Stimulated activated CD8-positive, alpha-beta memory T cell treated with anti-CD3 and anti-CD28 coated beads, Interleukin-2, amount 100 ng/mL, for 48 hours (primary cell): ENCODE measurements at places on chromosomes 11 and 22.

DNA sequence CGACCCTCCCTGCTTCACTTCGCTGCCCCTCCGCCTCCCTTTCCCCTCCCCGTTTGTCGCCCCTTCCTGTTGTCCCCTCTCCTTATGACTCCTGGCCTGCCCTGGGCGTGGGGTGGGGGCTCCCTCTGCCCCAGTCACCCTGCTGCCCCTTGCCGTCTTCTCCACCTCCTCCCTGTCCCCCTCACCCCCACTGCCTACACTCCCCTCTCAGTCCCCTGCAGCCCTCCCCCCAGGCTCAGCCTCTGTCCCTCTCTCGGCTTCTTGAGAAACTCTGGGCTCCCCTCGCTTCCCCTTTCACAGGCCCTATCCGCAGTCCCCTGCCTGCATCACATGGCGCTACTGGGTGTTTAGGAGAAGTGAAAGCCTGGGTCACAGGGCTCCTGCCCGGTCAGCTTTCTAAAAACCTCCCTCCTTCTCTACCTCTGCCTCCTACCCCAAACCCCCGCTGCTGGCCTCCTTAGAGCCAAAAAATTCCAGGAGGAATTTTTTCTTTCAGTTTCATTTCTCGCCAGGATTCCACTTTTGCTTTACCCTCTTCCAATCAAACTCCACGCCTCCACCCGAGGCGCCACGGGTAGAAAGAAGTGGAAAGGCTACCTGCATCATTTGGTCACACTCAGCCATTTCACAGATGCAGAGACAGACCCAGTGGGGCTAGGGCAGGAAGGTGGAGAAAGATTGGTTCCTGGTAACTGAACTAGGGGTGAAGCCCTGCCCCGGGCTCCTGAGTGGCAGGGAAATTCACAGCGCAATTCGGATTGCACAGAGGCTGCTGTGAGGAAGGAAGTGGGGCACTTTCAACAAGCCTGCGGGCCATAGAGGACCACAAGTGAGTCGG lies at the start of gene SLC15A3:
Gene SLC15A3 (minus strand): TSS at position 273 of the 838 bp plus-strand sequence. CDS start 625 bp downstream, outside the sequence.
- no peak for DNase-seq

DNA sequence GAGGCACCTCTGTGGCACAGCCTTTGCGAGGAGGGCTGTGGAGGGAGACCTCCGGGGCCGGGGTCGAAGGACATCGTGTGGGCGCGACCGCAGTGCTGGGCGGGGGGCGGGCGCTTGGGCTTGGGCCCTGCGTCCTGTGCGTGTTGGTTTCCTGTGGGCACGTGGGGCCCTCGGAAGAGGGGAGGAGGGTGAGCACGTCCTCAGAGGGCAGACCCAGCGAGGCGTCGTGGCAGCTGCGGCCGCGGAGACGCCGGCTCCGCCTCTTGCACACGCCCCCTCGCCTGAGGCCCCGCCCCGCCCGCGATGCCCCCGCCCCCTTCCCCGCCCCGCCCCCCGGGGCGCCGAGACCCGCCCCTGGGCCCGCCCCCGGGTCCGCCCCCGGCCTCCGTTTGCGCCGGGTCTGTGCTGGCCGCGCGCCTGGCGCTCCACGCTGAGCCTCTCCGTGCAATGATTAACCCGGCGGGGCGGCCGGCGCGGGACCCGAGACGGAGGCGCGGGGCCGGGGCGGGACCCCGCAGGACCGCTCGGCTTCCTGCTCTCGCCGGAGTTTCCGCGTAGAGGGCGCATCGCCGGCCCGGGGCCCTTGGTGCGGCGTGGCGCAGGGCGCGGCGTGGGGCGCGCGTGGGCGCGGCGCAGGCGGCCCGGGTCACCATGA lies at the start of gene PRR5:
Gene PRR5 (plus strand): TSS at position 381 of the 655 bp plus-strand sequence. CDS start 271 bp downstream, at position 652.
- DNase-seq = peak; percentile 65

- no peak for DNase-seq
Observed at GRCh38 chr22:43116932-43117331, 6.4 kb downstream of the BIK start.

DNA sequence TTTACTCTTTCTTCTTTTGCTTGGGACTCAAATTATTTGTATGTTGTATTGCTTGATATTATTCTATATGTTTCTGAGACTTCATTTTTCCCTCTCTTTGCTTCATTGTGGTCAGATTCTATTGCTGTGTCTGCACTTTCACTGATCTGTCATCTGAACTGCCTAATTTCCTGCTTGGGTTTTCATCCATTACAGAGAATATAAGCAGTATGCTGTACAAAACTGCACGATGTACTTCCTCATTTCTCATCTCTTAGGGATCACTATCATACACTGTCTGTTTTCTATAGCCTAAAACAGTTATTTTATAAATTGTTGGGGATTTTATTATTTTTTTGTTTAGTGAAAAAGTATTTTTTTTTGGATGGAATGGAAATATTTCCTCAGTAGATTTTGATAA lies 736.7 kb upstream of the ANO5 start:
- DNase-seq = no peak

GRCh38 chr22:49848690-49849160 lies 4.9 kb upstream of the ZBED4 start:
- no peak for DNase-seq

DNA sequence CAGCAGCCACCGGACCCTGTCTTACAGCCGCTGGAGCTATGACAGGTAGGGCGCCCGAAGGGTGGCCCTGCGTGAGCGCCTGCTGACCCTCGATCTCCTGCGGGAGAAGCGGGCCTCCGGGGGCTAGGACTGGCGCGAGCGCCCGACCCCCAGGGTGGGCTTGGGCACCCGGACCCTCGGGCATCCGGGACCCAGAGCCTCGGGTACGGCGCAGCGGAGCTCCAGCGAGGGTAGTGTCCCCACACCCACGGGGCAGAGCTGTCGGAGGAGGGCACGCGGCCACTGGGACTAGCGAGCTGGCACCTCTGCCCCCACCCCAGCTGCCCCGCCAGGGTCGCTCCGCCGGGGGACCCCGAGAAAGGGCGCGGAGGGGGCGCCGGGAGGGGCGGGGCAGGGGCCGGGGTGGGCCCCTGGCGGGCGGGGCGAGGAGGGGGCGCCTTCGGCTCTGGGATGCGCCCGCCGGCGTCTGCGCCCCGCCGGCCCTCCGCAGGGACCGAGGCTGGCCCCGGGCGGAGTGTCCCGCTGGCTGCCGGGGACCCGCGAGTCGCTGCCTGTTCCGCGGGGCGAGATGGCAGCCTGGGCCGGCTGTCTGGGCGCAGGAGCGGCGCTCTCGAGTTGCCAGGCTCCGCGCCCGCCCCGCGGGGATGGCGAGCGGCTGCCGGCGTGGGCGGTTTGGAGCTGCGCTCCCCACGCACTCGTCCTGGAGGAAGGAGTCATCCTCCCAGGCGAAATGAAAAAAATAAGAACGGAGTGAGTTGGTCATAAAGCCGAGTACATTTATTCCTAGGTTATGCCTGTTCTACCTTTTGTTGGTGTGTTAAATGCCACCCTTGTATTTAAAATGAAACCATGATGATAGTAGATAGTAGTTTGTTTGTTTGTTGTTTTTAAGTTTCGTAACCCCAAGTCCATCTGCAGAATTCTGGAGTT lies 32.4 kb downstream of the EIF3F start:
- DNase-seq = peak; percentile 14

DNA sequence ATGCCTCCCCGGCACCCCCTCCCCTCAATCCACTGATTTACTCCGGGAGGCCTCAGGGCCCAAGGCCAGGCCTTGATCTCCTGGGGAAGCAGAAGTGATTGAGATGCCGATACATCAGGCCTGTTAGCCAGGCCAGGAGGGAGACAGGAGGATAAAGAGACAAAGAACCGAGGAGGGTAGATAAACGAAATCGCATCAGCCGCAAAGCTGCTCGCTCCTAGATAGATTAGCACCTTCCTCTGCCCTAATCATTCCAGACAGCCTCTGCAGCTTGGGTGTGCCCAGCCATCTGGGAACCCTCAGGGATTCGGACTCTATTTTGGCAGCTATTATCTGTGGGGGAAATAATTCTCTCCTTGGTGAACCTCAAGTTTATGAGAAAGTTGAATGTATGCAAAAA lies 121.2 kb downstream of the ABTB2 start:
- no peak for DNase-seq
